ENCODE measurements at places on chromosomes 2 and 18.
A peak's percentile ranks its signal among the peaks of the same experiment; 100 is the strongest.

DNA sequence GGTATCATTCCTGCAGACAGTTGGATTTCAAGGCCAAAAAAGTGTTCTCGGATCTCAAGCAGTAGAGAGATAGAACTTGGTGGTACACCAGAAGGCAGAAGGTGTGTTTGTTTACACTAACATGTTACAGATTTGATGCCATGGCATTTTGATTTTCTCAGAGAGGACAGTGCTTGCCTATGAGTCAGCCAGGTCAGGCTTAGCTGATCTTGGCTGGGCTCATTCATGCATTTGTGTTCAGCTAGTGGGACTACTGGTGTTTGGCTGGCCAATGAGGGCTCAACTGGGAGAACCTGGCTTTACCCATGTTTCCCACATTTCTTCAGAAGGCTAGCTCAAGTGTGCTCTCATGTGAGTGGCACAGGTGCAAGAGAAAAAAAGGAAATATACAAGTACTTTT lies 162.0 kb downstream of the C1D start:
- DNase-seq: no peak

DNA sequence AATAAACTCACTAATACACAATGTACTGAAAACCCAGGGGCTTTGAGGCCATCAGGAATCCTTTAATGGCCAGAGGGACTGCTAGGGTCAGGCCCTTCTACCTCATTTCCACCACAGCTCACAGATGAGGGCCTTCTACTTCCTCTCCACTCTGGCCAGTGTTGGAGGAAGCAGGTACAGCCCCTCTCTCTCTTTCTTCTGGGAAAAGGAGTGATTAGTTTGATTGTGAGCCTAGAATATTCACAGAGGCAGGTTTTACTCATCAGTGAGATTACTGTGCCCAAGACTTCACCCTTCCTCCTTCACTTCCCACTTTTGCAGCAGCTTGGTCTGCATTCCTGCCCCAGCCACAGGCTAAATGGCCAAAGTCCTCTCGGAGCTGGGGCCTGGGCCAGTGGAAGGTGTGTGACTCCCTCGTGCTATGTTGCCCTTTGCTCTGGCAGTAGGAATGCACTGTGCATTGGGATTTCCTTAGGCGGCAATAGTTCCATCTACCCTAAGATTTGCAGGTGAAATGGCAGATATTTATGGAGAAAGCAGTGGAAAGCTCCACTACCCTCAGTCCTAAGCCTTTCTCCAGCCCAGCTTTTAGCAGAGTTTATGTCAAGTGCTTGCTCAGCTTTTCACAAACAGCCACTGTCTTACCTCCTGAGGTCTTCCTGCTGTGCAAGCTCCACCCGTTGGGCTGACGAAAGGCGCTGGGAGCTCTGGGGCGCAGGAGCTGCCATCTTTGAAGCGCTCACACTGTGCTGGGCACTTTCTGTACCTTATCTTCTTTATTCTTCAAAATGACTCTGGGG lies 36.2 kb upstream of the YES1 start:
- DNase-seq: no peak

- DNase-seq: no peak
Observed at GRCh38 chr2:172244419-172245130, 141.9 kb upstream of the DLX2 start.

DNA sequence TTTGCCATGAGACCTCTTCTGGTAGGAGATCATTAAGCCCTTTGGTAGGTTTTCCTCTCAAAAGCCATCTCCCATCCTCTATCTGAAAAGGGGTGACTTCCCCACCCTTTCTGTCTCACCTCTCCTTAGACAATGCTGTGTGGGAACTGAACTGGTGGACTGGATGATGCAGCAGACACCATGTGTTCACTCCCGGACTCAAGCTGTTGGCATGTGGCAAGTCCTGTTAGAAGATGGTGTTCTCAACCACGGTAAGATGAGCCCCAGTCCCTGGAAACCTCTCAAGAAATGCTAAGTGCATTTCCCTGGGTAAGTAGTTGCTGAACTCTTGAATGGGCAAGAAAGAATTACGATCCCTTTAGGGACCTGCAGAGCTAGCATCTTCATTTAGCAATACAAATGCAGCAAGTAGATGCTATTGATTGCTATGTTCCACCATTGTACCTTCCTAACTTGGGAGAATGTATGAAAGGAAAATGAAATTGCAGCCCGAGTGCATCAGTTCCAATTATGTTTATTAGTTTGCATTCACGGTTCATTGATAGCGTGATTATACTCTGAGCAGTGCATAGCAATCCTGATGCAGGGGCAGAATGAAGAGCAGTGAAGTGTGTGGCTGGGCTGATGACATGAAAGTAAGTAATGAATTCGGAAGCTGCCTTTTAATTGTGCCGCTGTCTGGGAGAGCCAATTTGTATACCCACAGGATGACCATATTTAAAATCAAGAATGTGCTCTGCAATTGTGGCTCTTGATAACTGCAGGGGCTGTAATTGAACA lies 110.0 kb upstream of the MAP3K20 start:
- no peak for DNase-seq

GRCh38 chr2:176391148-176391419 lies 121.8 kb downstream of the MTX2 start:
- DNase-seq: no peak

GRCh38 chr2:141927536-141927935 lies 203.3 kb downstream of the LRP1B start:
- DNase-seq: no peak

DNA sequence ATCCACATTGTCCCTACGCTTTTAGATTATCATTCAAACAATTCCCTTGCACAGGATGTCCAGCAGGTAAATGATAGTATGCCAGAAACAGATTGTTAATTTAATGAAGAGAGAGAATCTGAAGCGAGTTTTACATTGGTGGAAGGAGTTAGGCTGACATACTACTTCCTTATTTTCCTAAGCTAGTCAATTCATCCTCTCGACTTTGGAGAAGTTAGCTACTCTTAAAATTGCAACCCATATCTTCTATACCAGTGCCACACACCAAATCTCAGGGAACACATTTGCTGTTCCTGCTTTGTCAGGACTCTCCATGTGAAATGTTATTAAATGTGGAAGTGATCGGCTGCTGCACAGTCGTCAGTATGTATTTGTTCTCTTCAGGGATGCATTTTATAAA lies 249.2 kb downstream of the NAPG start:
- DNase-seq: no peak

DNA sequence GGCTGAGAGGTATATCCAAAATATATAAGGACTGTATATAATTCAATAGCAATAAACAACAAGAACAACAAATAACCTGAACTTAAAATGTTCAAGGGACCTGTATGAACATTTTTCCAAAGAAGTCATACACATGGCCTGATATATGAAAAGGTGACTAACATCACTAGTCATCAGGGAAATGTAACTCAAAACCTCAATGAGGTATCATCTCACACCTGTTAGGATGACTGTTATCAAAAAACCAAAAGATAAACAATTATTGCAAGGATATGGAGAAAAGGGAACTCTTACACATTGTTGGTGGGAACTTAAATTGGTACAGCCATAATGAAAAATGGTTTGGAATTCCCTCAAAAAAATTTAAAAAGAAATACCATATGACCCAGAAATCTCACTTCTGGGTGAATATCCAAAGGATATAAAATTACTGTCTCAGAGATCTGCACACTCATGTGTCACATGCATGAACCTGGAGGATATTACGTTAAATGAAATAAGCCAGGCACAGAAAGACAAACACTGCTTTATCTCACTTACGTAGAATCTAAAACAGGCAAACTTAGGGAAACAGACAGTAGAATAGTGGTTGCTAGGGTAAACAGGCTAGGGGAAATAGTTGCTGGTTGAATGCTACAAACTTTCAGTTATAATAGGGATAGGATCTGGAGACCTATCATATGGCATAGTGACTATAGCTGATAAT lies 334.5 kb upstream of the MMADHC start:
- DNase-seq: peak; percentile 25

GRCh38 chr2:10408649-10409579 lies 39.2 kb downstream of the ODC1 start:
- DNase-seq: no peak

DNA sequence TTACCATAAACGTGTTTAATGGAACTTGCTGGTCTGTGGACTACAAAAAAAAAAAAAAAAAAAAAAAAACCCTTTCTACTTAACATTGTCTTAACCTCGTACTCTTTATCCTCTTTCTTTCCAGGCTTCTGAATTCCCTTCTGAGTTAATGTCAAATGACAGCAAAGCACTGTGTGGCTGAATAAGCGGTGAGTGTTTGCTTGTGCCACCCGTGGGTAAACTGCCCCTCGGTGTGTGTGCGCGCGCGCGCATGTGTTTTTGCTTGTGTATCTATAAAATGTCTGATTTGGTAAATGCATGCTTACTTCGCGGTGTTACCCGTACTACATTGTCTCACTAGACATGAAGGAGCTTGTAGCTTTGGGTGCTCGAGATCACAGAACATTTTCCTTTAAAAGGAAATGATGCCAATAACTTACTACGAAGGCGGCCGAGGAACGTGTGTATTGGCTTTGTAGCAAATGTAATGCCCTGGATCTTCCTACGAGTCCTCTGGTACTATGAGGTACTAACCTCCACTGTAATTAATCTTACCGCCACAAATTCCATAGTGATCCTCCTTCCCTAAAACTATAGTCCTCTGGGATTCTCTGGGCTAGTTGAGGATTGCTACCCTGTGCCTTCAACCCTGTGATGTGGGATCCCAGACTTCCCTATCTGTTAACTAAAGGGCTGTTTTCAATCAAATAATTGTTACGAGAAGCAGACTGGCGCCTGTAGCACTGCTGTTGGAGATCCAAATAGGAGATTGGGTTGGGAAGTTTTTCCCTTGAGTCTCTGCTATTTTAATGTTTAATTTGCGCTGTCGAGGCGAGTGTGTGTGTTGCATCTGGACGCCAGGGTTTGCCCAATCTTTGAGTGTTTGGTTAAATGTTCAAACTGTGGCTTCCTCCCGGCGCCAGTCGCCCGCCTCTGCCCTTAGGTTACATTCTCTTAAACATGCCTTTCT lies 1.1 kb downstream of the ID2 start:
- no peak for DNase-seq

DNA sequence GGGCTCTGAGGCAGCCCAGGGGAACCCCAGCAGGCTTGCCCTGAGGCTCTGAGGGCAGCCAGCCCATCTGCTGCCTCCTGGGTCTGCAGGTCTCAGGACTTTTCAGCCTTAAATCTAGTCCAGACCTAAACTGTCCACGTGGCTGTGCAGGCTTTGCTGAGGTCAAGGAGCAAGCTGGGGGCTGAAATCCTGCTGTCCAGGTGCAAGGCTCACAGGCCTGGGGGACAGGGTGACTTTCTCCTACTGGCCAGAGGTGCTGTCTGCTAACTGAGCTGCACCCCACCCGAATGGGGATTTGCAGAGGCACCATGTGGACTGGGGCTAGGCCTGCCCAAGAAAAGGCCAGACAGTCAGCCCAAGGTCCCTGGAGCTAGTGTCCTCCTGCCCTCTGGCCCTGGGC lies 32.1 kb downstream of the SDC1 start:
- DNase-seq: no peak

- DNase-seq: no peak
Observed at GRCh38 chr18:35513181-35513936, 15.6 kb upstream of the INO80C start.

- peak; percentile 53 for DNase-seq
Observed at GRCh38 chr2:128808462-128809258, 490.0 kb upstream of the HS6ST1 start.

DNA sequence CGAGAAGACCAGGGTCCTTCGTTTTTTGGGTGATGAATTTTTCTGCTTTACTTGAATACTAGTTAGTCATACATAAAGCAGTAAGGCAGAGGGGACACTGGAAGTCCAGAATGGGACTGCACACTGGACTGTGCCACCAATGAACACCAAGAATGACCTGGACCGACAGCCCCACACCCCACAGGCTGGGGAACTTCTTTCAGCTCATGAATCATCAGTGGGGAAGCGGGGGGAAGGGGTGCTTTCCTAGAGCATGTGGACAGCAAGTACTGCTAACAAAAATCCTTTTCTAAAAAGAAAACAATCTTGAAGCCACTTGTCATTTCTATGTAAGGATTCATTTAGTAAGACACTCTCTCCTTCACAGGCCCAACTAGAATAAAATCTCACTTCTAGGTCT lies 86.0 kb downstream of the DTNB start:
- DNase-seq: no peak

GRCh38 chr2:25955869-25956535 lies 26.3 kb downstream of the KIF3C start:
- no peak for DNase-seq

GRCh38 chr2:101241158-101241557 lies 11.5 kb upstream of the CNOT11 start:
- DNase-seq: no peak

DNA sequence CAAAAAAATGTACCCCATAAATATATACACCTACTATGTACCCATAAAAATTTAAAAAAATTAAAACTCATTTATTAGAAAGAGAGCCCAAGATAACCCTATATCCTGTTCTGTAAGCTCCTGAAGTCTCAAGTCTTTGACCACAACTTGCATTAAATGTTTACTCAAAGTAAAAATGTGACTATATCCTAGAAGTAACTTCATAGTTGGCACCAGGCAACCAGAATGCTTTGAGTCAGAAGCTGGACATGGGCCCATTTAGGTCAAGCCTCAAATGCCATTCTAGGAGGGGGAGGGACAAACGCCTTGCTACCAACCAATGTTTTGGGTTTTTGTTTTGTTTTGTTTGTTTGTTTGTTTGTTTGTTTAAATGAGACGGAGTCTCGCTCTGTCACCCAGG lies 9.3 kb upstream of the TBC1D8 start:
- DNase-seq: no peak

- no peak for DNase-seq
Observed at GRCh38 chr2:111117598-111118480, 2.9 kb upstream of the BCL2L11 start.

DNA sequence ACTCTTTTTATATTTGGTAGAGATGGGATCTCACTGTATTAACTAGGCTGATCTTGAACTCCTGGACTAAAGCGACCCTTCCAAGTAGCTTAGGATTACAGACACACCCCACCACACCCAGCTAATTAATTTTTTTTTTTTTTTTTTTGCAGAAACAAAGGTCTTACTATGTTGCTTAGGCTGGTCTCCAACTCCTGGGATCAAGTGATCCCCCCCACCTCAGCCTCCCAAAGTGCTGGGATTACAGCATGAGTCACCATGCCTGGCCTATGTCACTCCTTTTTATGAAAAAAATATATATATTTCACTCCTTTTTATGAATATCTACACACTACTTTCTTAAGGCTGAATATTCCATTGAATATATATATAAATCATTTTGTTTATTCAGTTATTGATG lies 162.8 kb downstream of the MGAT5 start:
- DNase-seq: no peak

GRCh38 chr2:128420131-128420530 lies 101.5 kb upstream of the HS6ST1 start:
- DNase-seq: no peak

- DNase-seq: peak; percentile 21
Observed at GRCh38 chr2:17879137-17879912, 858 bp downstream of the KCNS3 start.

DNA sequence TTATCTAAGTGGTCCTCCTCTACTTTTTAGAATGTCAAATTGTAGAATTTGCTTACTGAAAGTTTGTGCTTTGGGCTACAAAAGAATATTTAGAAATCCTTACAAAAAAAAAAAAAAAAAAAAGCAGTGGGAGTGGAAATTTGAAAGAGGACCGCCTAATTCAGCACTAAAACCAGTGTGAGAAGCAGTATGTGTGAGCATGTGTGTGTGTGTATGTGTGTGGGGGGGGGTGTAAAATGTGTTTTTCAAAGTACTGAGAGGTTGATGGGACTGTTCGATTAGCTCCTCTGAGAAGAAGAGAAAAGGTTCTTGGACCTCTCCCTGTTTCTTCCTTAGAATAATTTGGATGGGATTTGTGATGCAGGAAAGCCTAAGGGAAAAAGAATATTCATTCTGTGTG lies at the start of gene VIT:
Gene VIT, plus strand, starts transcription at position 175 of the 400 bp plus-strand sequence. CDS start 19,664 bp downstream, outside the sequence.
- DNase-seq: no peak

GRCh38 chr2:110804915-110805314 lies 72.5 kb downstream of the ACOXL start:
- DNase-seq: no peak
